ENCODE measurements at places on chromosomes 1 and 21.

DNA sequence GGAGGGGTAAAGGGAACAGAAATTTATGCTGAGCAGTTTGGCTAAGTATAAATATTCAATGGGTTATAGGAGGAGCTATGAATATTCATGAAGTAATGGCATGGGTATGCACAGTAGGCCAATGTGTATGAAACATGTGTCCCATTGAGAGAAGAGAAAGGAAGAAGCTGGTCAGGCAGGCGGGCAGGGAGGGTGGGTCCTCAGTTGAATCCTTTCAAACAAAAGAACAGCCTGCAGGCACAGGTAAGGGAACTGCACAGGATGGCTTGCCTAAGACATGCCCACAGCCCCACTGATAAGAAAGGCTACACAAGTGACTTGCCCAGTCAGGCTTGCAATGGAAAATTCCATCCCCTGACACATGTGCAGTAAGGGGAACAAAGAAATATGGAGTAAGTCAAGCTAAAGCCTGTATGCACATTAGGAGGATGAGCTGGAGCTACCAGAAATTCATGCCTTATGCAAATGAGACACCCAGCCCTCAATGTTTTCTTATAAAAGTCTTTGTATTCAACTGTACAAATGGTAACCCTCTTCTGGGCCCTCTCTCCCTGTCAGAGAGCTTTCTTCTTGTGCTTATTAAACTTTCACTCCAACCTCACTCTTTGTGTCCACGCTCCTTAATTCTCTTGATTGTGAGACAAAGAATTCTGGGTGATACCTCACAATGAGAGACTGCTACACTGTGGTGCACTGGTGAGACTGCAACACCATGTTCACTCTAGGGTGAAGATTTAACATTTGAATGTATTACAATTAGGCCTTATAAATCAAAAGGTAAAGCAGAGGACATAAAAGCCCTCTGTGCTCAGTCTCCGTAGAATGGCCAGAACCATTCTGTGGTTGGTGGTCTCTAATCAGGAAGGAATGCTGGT, 96.5 kb downstream of the ATP1B1 start:
- no peak for DNase-seq

DNA sequence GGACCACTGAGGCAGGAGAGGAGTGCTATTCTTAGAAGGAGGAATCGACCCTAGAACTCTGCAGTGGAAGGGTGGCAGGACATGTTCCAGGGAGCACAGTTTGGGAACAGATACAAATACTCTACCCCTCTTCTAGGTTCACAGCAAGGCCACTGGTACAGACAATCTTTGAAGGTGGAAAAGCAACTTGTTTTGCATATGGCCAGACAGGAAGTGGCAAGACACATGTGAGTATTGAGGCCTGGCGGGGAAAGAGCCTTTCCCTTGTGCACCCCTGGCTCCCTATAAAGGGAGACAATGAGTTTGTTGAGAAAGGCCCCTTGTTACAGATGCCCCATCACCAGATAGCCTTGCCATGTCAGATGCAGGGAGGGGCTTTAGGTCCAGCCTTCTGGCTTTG, 17.8 kb downstream of the KIF2C start:
- no peak for DNase-seq

DNA sequence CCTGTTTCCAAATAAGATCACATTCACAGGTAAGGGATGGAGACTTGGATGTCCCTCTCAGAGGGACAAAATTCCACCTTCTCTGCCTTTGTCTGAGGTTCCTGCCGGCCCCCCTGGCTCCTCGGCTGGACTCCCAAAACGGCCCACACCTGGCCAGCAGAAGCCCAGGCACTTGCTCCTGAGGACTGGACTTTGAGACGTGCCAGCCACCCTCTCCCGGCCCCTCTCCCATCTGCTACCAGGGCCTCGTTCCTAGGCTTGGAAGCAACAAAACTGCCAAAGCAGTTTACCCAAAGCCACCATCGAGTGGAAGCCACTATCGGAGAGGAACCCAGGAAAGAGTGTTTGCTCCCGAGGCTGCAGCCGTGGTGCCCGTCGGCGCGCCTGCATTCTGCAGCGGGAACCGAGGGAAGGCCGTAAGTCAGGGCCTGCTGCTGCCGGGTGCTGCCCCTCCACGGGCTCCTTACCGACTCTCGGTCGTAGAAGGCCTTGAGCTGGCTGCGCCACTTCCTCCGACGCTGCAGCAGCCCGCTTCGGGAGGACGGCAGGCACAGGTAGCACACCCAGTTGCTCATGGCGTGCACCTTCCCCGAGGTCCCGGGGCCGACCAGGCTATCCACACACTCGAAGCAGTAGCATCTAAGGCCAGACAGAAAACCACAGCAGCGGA, 3.5 kb downstream of the DNMT3L start:
- DNase-seq, result peak; percentile 35

DNA sequence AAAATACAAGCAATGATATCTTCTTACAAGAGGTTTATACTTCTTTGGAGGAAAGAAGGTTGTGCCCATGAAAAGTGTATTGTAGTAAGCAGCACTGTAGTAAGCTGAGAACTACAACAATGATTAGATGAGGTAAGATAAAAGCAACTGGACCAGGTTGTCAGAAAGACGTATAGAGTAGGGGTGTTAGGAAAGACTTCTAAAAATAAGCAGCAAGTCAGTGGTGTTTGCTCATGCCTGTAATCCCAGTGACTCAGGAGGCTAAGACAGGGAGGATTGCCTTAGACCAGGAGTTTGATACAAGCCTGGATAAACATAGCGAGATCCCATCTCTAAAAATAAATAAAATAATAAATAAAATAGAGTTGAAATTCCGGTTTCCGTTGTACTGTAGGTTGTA, 4.3 kb upstream of the OR10X1 start:
- no peak for DNase-seq

GRCh38 chr21:25094695-25095094, 512.6 kb downstream of the MRPL39 start:
- DNase-seq, result no peak

Measured in sigmoid colon (tissue), 7 donors.